ENCODE measurements at places on chromosomes 2 and 18. TPM values are rescaled to one million over a fixed set of nuclear protein-coding genes. Genes with fewer than 3 reads are reported as not detected.

The CTAGE1 gene
- not detected for total RNA-seq

The PROM2 gene
- total RNA-seq = 2.3 TPM

DNA sequence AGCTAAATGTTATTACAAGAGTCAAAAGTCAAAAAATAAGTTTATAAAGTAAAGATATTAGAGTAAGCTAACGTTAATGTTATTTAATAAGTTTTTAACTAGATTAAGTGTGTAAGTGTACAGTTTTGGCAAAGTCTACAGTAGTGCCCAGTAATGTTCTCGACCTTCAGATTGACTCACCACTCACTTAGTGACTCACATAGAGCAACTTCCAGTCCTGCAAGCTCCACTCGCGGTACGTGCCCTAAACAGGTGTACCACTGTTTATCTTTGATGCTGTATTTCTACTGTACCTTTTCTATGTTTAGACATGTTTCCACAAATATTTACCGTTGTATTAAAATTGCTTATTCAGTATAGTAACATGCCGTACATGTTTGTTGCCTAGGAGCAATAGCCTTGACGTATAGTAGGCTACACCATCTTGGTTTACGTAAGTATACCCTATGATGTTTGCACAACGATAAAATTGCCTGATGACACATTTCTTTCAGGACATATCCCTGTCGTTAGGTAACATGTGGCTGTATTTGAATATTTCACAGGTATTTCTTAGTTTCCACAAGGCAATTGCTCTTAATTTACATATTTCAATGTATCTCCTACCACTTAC is 1641.9 kb upstream of the PIK3C3 start:
- DNase-seq = no peak

DNA sequence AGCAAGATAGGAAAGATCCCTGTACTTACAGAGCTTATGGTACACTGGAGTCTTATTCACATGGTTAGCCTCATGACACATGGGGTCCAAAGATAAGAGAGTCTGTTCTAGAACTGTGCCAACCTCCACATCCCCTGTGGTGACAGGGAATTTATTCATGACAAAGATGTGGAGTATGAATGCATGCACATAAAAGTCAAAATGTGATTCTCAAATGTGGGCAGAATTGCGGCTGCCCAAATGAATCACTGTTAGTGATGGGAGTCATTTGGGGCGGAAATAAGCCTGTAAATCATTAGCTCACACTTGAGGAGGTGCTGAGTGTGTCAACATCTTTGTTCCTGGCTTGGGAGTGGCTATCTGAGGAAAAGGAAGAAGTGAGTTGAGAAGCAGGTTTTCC is 560.6 kb downstream of the SLC4A3 start:
- DNase-seq = peak; percentile 66

GRCh38 chr2:181859123-181859522 is 32.4 kb upstream of the ITPRID2 start:
- no peak for DNase-seq
